ENCODE measurements at places on chromosomes 2 and 18.

GRCh38 chr2:148607566-148607965 lies 37.0 kb upstream of the EPC2 start:
- no peak for DNase-seq

GRCh38 chr18:21241301-21242048 lies 557 bp upstream of the GREB1L start:
- DNase-seq = no peak

- DNase-seq = no peak
These were observed 580.9 kb downstream of the PLCL1 start for GRCh38 chr2:198385326-198385725.

- DNase-seq = no peak
These were observed 909 bp downstream of the ATP6V1C2 start for GRCh38 chr2:10722252-10722825.

GRCh38 chr2:110905217-110905616 lies 172.8 kb downstream of the ACOXL start:
- no peak for DNase-seq
